Common myeloid progenitor, CD34-positive (primary cell): ENCODE measurements at places on chromosomes 6 and 20.

DNA sequence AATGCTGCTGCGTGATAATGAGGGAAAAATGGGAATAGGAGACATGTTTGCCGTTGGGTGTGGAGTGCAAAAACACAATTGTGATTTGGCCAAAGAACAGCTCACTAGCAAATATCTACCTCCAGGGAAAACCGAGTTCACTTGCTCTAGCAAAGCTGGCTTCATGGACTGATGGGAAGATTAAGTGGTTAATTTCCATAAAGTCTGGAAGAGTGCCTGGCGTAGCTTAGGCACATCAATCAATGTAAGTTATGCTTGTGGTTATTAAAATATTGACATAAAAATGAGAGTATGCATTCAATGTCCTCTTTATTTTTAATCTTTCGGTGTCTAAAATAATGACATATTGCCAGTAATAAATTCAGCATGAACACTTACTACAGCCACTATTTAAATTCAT, 267.5 kb downstream of the SMOC2 start:
- no peak for DNase-seq
- no peak overlapping the region for H3K4me3 ChIP-seq
- H3K27me3 ChIP-seq, result no peaks in the 10 kb centered on the region
- H3K27ac ChIP-seq, result no peak overlapping the region

DNA sequence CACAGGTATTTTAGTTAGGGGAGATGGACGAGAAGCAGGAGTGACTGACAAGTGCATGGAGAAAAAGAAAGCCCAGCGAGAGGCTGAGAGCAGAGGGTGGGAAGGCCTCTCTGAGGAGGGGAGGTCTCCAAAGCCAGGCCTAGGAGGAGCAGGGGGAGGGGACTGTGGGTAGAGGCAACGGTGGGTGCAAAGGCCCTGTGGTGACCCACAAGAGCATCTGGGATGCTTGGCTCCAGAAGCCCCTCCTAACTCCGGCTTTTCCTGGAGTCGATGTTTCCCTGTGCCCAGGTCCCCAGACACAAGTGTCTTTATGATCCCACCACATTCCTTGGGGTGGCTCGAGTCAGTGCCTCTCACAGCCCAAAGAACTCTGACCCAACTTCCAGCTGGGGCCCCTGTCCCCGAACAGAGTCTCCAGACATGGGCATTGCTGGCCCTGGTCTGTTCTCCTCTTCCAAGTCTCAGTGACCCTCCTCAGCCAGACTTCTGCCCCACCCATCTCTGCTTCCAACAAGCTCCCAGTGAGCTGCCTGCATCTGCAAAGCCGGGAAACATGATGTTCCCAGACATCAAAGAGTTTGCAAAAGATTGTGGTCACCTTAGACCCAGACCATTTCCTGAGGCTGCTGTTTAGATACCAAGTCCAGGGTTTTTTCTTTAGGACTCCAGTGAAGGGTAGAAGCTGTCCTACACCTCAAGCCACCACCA, 11.1 kb upstream of the BMP7 start:
- DNase-seq, result no peak
- no peak overlapping the region for H3K27ac ChIP-seq
- H3K4me1 ChIP-seq, result no peaks in the 10 kb centered on the region

- H3K4me3 ChIP-seq, result no peak overlapping the region
- no peak overlapping the region for H3K27ac ChIP-seq
- peaks cover 7% of the 10 kb centered on the region for H3K27me3 ChIP-seq
- no peaks in the 10 kb centered on the region for H3K4me1 ChIP-seq
- DNase-seq, result no peak
- no peaks in the 10 kb centered on the region for H3K36me3 ChIP-seq
Observed at GRCh38 chr6:84785671-84786070, 21.3 kb upstream of the TBX18 start.

DNA sequence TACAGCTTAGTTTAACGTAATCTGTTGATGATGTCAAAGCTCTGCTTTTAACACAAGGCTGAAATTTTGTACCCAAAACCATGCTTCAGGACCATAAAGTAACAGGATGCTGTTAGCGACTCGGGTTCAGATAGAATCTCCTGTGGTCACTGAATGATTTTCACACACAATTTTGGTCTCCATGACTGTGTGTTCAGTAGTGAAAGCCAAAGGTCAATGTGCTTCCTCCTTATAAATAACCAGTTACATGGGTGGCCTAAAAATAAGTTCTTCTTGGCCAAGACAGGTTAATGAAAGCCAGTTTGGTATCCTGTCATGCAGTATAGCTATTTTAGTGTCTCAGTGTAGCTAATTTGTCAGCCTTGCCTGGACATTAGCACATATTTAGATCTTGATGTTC, 19.1 kb upstream of the LOC128125822 start:
- no peaks in the 10 kb centered on the region for H3K4me1 ChIP-seq
- no peak overlapping the region for H3K27ac ChIP-seq
- H3K27me3 ChIP-seq, result no peaks in the 10 kb centered on the region
- no peaks in the 10 kb centered on the region for H3K36me3 ChIP-seq

GRCh38 chr20:10357061-10357708, 76.8 kb downstream of the MKKS start:
- no peaks in the 10 kb centered on the region for H3K36me3 ChIP-seq
- peak; percentile 84 for DNase-seq
- H3K27me3 ChIP-seq, result no peaks in the 10 kb centered on the region
- H3K4me3 ChIP-seq, result no peak overlapping the region
- peaks cover 2% of the 10 kb centered on the region for H3K4me1 ChIP-seq

- no peak overlapping the region for H3K27ac ChIP-seq
- no peaks in the 10 kb centered on the region for H3K27me3 ChIP-seq
- no peaks in the 10 kb centered on the region for H3K4me1 ChIP-seq
- no peak overlapping the region for H3K4me3 ChIP-seq
- peaks cover 12% of the 10 kb centered on the region for H3K36me3 ChIP-seq
Observed at GRCh38 chr6:82176616-82177015, 70.9 kb downstream of the IBTK start.

DNA sequence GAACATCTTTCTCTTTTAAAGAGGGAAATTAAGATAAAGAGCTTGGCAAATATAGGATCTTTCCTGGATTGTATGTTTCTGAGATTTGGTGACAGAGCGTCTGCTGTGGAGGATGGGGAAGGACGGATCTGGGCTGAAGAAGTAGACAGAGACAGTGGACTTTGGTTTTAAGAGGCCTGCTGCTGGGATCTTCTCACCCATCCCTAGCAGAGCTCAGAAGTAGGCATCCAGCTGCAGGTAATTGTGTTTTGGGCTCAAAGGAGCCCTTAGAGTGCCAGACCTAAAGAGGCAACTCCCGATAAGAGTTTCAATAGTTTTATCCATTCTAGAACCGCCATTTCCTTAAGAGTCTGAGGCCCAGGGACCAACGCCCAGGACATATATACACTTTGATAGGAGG, 20.8 kb downstream of the LAMA2 start:
- no peaks in the 10 kb centered on the region for H3K36me3 ChIP-seq
- no peaks in the 10 kb centered on the region for H3K4me1 ChIP-seq
- DNase-seq, result no peak
- no peaks in the 10 kb centered on the region for H3K27me3 ChIP-seq

DNA sequence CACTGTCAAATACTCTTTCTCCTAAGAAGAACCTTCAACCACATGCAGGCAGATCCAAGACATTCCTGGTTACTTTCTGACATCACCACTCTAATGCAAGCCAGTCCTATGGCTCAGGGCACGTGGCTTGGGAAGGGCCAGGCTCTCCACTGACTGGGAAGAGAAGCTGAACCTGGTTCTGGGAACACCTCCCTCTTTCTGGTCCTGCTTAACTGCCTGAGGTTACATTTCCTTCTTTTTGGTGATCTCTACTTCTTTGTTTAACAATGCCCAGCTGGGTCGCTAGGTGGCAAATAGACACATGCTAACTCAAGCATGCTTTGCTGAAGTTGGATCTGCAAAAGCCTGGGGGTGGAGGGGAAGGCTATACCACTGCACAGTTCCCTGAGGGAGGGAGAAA, 249.8 kb downstream of the GMDS start:
- no peaks in the 10 kb centered on the region for H3K4me1 ChIP-seq
- H3K36me3 ChIP-seq, result no peaks in the 10 kb centered on the region
- no peak overlapping the region for H3K4me3 ChIP-seq
- H3K27me3 ChIP-seq, result no peaks in the 10 kb centered on the region

- H3K36me3 ChIP-seq, result no peaks in the 10 kb centered on the region
- peaks cover 87% of the 10 kb centered on the region for H3K27me3 ChIP-seq
- no peak overlapping the region for H3K27ac ChIP-seq
- no peak overlapping the region for H3K4me3 ChIP-seq
- H3K4me1 ChIP-seq, result peaks cover 17% of the 10 kb centered on the region
- no peak for DNase-seq
Observed at GRCh38 chr6:75747152-75747992, 1.7 kb upstream of the MYO6 start.

GRCh38 chr6:158666628-158667359, 16.9 kb downstream of the SYTL3 start:
- H3K4me3 ChIP-seq, result no peak overlapping the region
- no peaks in the 10 kb centered on the region for H3K27me3 ChIP-seq
- peaks cover 39% of the 10 kb centered on the region for H3K4me1 ChIP-seq
- peak; percentile 92 for DNase-seq

GRCh38 chr6:31558631-31559500, 11.5 kb downstream of the NFKBIL1 start:
- peaks cover 56% of the 10 kb centered on the region for H3K4me1 ChIP-seq
- DNase-seq, result peak; percentile 98
- no peaks in the 10 kb centered on the region for H3K36me3 ChIP-seq
- H3K27me3 ChIP-seq, result no peaks in the 10 kb centered on the region

- DNase-seq, result peak; percentile 84
- peak overlapping the region; percentile 71 for H3K27ac ChIP-seq
- H3K36me3 ChIP-seq, result no peaks in the 10 kb centered on the region
- H3K4me1 ChIP-seq, result peaks cover 6% of the 10 kb centered on the region
- H3K4me3 ChIP-seq, result peak overlapping the region; percentile 75
Observed at GRCh38 chr20:19758501-19759331, 658 bp downstream of the RIN2 start.

DNA sequence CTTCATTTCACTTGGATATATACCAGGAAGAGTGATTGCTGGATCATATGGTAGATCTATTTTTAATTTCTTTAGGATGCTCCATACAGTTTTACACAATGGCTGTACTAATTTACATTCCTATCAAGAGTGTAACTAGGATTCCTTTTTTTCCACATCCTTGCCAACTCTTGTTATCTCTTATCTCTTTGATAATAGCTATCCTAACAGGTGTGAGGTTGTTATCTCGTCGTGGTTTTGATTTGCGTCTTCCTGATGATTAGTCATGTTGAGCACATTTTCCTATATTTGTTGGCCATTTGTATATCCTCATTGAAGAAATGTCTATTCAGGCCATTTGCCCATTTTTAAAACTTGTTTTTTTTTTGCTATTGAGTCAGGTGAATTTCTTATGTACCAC, 552.4 kb downstream of the RFPL4B start:
- no peaks in the 10 kb centered on the region for H3K36me3 ChIP-seq
- no peak overlapping the region for H3K27ac ChIP-seq
- H3K4me3 ChIP-seq, result no peak overlapping the region
- no peaks in the 10 kb centered on the region for H3K4me1 ChIP-seq
- DNase-seq, result no peak
- no peaks in the 10 kb centered on the region for H3K27me3 ChIP-seq

GRCh38 chr6:26420688-26421171, 18.7 kb downstream of the BTN3A1 start:
- peaks cover 9% of the 10 kb centered on the region for H3K4me1 ChIP-seq
- no peaks in the 10 kb centered on the region for H3K27me3 ChIP-seq
- DNase-seq, result peak; percentile 78
- H3K27ac ChIP-seq, result no peak overlapping the region

DNA sequence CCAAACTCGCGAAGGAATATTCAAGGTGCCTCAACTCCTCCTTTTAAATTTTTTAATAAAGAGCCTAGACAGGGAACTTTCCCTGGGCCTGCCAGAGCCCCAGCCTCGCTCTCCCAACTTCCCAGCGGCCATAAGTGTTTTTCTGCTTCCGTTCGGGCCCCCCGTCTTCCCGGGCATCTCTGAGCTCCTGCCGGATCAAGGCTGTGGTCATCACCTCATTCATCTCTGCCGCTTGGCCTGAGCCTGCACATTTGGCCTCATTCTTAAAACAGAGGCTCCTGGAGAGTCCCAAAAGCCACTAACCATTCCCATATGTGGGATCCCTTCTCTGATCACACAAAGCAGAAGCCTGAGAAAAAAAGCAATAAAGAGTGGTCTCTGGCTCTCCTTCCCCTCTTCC, 969.1 kb upstream of the DEFB115 start:
- DNase-seq, result no peak
- H3K27me3 ChIP-seq, result no peaks in the 10 kb centered on the region
- H3K36me3 ChIP-seq, result no peaks in the 10 kb centered on the region
- H3K27ac ChIP-seq, result no peak overlapping the region

DNA sequence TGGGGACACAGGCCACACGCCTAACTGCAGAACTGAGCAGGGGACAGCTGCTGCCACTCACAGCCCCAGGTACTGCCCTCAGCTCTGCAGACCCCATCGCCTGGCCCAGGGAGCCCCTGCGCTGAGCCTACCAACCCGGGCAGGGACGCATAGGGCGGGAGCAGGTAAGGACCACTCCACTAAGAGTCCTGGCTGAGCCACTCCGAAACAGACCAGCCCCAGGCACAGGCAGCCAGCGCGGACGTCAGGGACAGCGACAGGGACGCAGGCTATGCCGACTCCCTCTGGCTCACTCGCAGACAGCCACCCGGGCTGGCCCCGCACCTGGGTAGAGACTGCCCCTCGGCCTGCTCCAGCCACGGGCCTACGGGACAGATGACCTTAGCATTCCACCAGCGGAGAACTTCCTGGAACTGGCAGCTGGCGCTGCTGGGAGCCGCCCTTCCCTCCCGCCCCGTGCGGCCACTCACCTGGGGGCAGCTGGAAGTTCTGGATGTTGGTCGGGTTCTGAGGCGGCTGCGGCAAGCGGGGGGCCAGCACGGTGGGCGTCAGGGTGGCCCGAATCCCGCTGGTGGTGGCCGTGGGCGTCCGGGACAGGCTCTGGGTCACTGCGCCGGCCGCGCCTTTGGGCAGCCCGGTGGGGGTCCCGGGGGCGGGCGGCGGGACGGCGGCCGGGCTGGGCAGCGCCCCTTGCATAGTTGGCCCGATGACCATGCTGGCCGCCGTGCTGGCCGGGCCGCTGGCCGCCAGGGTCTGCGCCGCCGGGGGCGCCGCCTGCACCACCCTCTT, 1.5 kb downstream of the TAF4 start:
- H3K4me1 ChIP-seq, result peaks cover 32% of the 10 kb centered on the region
- DNase-seq, result no peak
- H3K36me3 ChIP-seq, result peaks cover 3% of the 10 kb centered on the region
